HCT116 (cell line): ENCODE measurements at places on chromosomes 6 and 20.
A peak's percentile ranks its signal among the peaks of the same experiment; 100 is the strongest.

DNA sequence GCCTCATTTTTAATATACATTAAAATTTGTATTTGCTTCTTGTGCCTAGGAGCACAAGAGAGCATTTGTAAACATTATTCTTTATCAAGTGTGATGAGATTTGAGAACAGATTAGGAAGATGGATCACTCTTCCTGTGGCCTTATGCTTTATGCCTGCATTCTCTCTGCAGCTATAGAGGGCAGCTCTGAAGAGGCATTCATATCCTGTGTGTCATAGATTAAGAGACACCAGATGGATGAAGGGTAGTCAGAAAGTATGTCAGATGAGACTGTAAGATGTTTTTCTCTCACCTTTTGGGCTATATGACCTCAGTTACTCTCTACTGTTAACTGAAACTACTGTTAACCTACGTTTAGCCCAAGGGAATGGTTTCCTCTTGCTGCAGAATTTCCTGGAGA, 61.4 kb downstream of the DNAH8 start:
- no peak for DNase-seq

DNA sequence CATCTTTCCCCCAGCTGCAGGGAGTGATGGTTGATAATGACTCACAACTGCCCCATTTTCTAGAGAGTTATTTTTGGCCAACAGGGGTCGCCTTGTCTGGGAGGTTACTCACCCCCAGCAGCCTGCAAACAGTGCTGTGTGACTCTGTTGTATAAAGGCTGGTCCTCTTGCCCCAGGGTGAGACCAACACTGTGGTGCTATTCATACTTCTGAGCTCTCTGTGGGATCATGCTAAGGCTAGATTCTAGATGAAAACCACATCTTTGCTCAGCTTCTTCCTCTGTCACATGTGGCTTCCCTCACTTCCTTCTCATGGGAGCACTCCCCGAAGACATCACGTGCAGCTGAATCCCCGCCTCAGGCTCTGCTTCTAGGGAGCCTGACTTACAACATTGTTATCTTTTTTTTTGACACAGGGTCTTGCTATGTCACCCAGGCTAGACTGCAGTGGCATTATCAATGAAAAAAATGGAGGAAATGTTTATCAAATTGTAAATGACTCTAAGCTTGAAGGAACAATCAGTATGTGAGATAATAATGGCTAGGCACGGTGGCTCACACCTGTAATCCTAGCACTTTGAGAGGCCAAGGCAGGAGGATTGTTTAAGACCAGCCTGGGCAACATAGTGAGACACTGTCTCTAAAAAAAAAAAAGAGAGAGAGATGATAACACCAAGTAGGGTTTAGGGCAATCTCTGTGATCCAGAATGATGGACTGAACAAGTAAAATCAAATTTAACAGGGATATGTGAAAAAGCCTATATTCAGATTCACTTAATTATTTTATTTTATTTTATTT, 55.7 kb upstream of the SLC23A2 start:
- DNase-seq, result peak; percentile 26

- no peak for DNase-seq
Observed at GRCh38 chr6:77123527-77123926, 339.8 kb downstream of the HTR1B start.

DNA sequence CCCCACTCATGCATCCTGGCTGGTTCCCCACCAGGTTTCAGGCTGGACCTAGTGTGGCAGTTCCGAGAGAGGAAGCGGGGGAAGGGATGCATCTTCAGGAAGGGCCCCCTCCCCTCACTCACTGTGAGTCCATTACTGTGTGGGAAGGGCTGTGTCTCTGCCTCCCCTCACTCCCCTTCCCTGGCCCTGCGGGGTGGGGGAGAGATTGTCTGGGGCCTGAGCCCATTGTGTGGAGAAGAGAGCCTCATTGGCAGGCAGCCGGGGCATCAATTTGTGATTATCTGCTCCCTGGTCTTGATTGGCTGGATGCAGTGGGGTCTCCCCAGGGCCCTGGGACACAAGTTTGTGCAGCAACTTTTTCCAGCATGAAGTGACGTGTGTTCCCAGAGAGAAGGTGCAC, 4.1 kb upstream of the MYT1 start:
- no peak for DNase-seq

DNA sequence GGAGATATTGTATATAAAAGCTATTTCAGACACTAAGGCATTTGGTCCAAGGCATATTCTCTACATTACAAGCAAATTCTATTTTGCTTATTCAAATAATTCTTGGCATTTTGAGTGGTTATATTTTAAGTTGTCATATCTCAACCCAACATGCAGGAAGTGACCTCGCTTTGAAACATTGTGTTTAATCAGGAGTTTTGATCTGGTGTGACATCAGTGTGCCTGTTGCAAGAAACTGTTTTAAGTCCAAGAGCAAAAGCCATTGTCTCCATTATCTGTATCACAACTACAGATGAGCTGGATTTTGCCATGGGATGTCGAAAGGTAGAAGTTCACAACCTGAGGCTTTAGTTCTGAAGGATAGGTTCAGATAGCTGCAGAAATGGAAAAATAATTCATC, 509.9 kb upstream of the ID4 start:
- no peak for DNase-seq

GRCh38 chr20:34437330-34437986, 74.4 kb downstream of the ITCH start:
- DNase-seq, result no peak

DNA sequence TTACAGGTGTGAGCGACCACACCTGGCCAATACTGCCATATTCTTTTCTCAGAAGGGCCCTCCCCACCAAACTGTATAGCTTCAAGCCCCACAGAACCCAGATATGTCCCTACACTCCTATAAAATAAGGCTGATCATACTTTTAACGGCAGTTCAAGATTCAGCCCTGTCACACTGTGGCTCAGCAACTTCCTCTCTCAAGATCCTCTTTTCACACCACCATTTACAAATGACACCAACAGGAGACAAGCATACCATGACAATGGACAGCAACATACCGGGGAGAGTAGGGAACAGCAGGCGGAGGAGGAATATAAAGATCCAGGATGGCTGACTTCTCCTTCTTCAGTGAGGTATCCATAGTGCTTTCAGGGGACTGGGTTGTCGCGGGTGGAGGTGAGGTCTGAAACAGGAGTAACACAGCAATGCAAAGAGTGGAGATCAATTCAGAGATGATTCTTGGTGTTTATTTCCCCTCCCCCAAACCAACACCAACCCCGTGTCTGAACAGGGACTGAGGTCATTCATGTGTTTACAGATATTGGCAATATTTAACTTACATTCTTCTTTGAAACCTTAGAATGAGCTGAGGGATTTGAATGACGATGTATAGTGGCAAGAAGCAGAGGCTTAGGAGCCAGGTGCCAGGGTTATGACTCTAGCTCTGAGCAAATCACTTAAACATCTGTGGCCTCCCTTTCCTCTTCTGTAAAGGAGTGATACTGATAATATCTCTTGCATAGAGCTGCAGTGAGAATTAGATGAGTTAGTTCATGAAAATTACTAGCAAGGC, 57.6 kb upstream of the IPCEF1 start:
- no peak for DNase-seq

- DNase-seq, result no peak
Observed at GRCh38 chr6:149271348-149272340, 45.9 kb upstream of the TAB2 start.

DNA sequence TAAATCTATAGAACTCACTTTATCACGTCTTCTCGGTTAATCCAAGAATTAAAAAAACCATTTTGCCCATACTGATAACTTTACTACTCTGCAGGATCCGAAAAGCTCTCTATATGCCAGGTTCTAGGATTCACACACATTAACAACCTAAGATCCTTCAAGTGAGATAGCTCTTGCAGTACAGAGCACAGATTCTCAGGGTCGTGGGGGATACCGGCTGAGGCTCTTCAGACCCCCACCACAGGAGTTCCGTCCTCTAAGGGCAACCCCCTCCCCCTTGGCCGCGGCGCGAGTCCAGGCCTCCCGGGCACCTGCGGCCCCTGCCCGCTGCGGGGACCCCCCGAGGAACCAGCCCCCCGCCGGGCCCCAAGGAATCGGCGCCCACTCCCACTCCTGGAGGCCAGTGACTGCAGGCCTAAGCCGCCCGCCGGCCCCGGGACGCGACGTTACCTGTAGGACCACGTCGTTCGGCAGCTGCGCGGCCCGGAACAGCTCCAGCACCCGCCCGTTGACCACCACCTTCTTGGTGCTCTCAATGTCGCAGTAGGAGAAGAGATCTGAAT, 892 bp downstream of the REPS1 start:
- no peak for DNase-seq

DNA sequence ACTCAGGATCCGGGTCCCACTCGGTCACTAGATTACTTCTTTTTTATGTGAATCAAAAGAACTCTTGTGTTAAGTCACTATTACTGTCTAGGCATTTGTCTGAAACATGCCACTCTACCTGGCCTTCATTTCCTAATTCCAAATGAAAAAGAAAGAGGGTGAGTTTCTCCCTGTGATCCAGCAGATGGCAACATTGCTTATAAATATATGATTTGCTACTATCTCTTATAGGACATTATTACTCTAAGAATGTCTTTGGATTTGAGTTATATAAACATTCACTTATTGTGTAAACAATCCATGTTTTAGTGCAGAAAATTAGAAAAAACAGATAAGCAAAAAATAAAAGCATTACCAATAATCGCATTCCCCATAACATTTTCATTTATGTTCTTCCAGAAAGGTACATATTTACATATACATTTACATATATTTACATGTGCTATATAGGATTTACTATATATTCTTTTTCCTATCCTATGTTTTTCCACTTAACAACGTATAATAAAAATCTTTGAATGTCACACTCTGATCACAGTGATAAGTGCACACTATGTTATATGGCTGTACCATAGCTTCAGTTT, 66.9 kb downstream of the FAXC start:
- DNase-seq, result peak; percentile 7

DNA sequence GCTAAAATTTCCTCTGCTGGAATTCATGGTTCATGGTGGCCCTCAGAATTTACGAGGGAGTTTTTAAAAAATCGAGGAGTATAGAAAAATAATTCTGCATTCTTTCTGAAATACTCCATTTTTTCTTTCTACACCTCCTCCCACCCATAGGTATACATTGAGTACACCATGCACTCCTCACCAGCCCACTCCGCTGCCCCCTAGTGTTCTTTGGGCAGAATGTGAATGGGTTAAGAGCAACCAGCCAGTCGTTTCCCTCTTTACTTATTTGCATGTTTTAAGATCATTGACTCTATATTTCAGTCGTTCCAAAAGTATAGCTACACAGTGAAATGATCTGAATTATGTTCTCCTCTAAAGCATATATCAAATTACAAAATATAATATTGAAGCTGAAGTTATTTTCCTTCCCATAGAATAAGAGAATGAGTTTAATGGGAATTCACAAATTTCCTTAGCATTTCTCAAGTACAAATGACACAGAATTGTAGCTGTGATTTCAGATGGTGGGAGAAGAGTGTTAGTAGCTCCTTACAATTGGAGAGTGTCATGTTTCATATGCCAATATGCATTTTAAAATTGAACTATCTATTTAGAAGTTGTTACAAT, 977.7 kb upstream of the SLC35B3 start:
- DNase-seq, result peak; percentile 34

GRCh38 chr6:12968290-12968689, 251.7 kb downstream of the PHACTR1 start:
- DNase-seq, result no peak

DNA sequence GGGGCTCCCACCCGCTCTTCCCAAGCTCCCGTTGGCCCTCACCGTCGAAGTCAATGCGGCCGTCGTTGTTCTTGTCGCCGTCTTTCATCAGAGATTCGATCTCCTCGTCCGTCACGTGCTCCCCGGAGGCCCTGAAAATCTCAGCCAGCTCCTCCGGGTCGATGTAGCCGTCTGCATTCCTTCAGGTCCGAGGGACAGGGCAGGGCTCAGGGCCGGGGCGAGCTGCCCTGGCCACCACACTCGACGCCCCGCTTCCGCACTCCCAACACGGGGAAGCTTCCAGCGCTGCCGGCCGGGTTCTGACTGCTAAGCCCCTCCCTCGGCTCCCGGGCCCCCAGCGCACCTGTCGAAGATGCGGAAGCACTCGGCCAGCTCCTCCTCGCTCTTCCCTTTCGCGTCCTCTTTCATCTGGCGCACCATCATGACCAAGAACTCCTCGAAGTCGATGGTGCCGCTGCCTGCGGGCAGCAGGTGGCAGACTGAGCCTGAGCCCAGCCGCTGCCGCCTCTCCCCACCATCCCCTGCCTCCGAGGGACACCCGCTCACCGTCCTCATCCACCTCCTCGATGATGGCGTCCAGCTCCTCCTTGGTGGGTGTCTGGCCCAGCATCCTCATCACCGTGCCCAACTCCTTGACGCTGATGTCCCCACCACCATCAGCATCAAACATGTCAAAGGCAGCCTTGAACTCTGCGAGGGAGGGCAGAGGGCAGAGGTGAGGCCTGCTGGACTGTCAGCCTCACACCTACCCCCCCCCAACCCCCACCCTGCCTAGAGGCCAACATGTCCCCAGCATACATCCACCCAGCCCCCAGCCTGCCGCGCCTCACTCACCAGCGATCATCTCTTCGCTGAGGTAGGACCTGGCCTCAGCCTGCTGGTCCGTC, 2.9 kb downstream of the TNNC2 start:
- no peak for DNase-seq

DNA sequence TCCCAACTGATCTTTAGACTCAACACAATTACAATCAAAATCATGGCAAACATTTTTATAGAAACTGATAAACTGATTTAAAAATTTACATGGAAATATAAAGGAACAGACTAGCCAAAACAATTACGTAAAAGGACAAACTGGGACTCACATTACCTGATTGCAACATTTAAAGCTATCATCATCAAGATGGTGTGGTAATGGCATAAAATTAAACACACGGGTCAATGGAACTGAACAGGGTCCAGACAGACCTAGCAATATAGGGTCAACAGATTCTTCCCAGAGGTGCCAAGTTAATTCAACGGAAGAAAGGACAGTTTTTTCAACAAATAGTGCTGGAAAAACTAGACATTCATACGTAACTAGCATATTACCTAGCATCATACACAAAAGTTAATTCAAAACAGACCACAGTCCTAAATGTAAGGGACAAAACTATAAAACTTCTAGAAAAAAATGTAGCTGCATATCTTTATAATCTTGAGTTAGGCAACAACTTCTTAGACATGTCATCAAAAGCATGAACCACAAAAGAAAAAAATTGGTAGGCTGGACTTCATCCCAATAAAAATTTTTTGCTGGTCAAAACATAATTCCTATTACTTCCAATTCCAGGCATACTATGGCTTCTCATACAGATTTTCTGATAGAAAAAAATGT, 147.4 kb upstream of the BEND6 start:
- no peak for DNase-seq
